ENCODE measurements at places on chromosomes 16 and 17.

- no peak for DNase-seq
These were observed 118.4 kb upstream of the HSBP1 start for GRCh38 chr16:83689385-83689831.

- DNase-seq = no peak
These were observed 350.9 kb downstream of the TMEM114 start for GRCh38 chr16:8239443-8239842.

DNA sequence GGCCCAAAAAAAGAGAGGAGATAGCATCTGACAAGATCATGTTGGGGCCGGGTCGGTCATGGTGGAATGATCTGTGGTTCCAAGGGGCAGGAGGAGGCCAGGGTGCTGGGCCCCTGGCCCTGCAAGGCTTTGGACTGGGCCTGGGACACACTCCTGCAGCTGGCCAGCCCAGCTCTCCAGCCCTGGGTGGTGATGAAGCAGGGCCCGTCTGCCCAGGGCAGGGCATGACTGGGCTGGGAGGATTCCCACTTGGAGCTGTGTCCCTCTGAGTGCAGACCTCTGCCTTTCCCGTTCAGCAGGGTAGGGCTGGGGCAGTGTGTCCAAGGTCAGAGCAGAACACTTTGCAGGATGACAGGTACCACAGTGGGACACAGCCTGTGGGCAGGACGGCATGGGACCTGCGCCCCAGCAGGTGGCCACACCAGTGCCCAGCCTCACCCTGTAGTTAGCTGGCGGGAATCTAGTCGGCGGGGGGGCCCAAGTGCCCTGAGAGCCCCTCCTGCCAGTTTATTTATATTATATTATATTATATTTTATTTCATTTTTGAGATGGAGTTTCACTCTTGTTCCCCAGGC is 27.6 kb upstream of the MYO15B start:
- DNase-seq = no peak

- no peak for DNase-seq
These were observed 60.4 kb downstream of the ZDHHC7 start for GRCh38 chr16:84950906-84951305.

DNA sequence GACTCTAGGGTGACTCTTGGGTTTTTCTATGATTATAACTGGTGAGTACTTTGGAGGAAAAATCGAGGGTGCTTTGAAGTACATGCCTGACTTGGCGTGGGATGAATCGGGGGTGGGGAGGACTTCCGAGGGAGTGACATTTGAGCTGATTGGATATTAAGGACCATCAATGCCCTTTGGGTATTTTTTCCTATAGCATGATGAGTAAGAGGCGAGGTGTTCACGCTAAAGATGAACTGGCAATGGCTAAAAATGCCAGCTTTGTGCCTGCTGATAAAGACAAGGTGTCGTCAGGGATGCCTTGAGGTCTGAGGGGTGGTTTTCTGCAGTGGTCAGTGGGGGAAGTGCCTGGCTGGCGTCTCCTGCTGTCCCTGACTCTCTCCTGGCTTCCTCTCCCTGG is 25.3 kb downstream of the USP43 start:
- no peak for DNase-seq

- DNase-seq = no peak
These were observed 41.9 kb downstream of the PIGL start for GRCh38 chr17:16258901-16259300.

DNA sequence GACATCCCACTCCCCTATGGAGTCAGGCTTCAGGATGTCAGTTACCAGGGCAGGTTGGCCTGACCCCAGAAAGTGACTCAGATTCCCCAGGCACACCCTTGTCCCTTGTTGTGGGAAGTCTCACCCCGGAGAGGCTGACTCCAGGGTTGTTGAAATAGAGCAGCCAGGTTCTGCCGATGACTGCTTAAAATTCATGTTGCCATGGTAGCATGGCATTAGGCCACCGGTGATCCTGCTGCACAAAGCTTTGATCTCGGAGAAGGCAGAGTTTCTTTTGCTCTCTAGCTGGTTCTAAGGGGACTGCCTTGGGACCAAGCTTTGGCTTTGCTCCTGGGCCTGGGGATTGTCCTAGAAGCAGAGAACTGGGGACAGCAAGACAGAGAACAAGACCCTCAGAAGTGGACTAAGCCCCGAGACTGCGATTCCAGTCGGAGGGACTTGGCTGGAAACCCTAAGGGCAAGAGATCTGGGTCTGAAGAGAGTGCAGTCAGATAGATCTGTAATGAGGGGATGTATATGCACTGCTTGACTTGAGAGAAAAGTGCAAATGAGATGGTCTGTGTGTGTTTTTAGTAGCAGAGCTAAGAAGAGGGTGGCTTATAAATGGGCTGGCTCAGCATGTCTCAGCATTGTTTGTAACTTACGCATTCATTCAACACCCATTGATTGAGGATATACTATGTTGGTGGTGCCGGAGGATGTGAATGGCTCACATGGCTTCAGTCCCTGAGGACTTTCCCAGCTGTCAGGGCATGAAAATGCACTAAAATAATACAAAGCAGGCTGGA is 106.9 kb downstream of the RGS9 start:
- no peak for DNase-seq

DNA sequence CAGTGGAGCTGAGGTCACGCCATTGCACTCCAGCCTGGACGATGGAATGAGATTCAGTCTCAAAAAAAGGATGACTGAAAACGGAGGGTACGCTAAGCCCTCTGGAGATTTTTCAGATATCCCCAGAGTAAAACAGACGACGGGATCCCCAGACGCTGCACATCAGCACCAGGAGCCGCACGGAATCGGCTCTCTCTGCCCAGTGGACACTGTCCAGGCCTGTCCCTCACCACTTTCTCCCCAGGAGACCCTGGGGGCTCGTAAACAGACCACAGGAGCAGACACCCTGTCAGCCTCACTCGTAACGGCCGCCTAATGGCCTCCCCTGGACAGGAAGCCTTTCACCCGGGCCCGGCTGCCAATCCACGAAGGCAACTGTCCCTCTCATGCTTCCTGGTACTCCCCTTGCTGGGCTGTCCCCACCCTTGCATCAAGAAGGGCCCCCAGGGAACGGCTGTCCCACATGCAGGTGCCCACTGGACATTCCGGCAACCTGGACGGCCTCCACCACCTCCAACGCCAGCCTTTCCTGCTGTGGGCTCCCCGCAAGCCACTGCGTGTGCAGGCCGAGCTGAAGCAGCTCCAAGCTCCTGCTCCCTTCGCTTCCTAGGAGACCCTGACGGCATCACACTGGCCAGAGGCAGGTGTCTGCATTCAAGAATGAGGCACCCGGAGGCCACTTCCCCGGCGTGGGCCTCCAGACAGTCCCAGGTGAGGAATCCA is 74.3 kb downstream of the TIMM22 start:
- DNase-seq = no peak

DNA sequence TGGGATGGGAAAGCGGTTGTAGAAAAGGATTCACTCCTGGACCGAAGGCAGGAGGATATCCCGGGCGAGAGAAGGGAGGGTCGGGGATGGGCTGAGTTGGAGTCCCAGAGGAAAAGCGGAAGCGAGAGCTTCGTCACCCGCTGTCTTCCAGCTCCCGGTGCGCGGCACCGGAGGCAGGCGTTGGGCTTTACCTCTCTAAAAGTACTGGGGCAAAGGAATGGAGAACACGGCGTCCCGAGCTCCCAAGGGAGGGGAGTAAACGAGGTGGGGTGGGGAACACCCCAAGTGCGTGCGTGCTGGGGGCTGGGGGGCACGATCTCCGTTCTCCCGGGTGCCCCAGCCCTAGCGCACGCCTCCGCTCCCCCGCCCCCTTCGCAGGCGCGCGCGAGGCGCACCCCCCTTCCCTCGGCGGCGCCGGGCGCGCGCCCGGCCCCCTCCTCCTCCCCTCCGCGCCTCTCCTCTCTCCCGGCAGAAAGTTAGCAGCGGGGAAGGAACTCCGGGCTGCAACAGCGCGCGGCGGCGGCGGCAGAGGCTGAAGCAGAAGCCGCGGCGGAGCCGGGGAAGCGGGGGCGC is at the start of gene HS3ST4:
HS3ST4 (plus strand) TSS at position 441 of the 573 bp plus-strand sequence.
- DNase-seq = no peak

- no peak for DNase-seq
These were observed 440 bp downstream of the C16orf96 start for GRCh38 chr16:4556580-4556979.

DNA sequence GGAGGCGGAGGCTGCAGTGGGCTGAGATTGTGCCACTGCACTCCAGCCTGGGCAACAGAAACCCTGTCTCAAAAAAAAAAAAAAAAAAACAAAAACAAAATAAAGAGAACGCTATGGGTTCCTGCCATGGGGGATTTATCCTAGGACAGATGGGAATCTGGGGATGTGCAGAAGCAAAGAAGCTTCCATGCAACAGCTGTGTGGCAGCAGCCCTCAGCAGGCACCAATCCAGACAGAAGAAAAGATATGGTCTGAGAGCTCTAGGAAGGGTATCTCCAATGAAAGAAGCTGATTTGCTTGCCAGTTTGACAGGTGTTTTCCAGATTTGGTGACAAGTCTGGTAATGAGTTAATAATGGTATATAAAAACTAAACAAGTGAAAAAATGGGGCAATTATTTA is 11.6 kb downstream of the MYO19 start:
- DNase-seq = no peak

DNA sequence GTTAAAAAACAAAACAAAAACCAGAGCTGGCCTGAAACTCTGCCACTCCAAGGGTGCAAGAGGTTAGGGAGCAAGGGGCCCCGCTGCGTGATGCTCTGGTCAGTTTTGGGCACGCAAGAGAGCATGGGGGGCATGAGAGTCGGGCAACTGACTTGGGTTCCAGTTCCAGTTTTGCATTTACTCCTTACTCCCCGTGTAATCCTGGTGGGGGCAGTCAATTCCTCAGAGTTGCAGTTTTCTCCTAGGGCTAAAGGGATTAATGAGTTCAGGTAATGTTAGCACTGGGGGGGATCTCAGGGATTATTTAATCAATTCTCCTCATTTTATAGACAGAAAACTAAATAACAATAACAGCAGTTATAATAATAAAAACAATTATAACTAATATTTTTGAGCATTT is 72.9 kb upstream of the PMFBP1 start:
- no peak for DNase-seq
